ENCODE measurements at places on chromosomes 12 and 14.

- DNase-seq: peak; percentile 75
Measured at GRCh38 chr14:24339284-24340151, at the start of gene RIPK3. Gene RIPK3 (minus strand): TSS chr14:24339991. CDS start chr14:24339826, 165 bp downstream.

- no peak for DNase-seq
Measured at GRCh38 chr14:29035134-29035533, 268.5 kb downstream of the FOXG1 start.

GRCh38 chr14:94702629-94703028 lies 67.3 kb downstream of the GSC start:
- DNase-seq: no peak

DNA sequence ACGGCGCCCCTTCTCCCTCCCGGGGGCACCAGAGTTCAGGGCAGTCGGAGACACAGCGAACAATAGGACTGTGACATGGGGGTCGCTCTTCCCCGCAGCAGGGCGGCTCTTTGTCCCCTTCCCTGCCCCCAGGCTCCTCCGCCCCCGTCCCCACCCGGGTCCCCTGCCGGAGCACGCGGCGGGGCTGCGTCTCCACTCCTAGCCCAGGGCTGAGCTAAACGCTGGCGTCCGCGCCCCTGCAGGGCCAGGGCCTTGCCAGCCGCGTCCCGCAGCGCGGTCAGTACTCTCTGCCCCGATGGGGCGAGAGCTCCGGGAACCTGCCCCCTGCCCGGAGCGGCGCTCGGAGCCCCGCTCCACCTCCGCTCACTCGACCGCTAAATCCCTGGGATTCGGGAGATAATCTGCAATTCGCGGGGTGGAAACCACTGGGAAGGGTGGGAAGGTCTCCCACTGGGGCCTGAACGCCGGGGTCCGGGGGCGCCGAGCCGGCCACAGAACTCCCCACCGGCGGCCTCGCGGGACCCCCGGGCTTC lies 825 bp upstream of the CCDC85C start:
- peak; percentile 46 for DNase-seq

GRCh38 chr12:107130830-107131611 lies 37.7 kb upstream of the CRY1 start:
- no peak for DNase-seq

GRCh38 chr12:115930336-115930735 lies 347.2 kb downstream of the MED13L start:
- no peak for DNase-seq

DNA sequence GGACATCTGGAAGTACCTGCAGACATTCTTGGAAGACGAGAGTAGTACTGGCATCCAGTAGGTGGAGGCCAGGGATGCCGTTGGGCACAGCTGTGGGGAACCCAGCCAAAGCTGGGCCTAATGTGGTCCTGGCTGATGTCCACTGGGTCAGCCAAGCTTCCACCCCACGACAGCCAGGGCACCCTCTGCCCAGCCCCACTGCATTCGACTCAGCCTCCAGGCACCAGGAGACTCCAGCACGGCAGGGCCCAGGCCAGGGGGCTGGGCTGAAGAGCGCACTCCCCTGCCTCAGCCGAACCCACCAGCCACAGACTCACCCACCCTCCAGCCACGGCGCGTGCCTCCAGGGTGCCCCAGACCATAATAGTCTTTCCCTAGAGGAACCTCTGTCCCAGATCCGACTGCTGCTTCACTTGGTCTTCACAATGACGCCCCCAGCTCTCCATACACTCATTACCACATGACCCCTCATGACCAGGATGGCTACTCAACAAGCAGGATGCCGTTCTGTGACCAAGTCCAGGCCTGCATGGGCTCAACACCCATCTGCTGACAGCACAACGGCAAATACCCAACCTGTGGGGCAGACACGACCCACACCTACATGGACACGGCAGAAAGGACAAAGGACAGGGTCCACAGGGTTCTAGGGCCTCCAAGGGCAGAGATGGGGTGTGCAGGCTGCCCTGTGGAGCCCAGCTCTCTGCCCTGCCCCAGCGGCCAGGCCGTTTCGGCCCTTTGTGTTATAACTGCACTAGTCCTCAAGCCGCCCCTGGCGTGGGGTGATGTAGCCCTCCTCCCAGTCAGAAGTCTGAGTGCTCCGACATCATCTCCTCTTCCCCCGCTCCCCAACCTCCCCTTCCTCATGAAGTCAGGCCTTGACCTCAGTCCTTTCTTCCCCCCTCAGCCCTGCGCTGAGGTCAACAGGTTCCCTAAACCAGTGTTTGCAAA lies 22.8 kb downstream of the ITPK1 start:
- no peak for DNase-seq
